Astrocyte of the cerebellum (primary cell): ENCODE measurements at places on chromosomes 11 and 22.
A peak's percentile ranks its signal among the peaks of the same experiment; 100 is the strongest.

DNA sequence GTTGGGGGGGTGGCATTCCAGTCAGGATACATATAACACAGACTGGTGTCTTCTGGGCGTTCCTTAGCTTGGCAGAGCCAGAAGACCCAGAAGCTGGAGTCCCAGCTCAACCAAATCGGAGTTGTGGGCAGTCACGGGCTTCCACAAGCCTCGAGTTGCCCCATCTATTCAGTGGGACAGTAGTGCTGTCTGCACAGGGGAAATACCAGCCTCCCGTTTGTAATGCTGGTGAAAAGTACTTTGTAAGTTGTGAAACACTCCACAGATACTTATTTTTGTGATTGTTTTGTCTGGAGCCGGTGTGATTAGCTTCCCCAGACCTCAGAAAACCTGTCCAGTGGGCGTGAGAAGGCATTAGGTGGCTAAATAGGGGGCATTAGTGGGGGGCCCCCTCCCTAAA lies 13.6 kb downstream of the DGKZ start:
- no peak for DNase-seq

- no peak for DNase-seq
Observed at GRCh38 chr11:64778223-64778472, 194 bp downstream of the SF1 start.

DNA sequence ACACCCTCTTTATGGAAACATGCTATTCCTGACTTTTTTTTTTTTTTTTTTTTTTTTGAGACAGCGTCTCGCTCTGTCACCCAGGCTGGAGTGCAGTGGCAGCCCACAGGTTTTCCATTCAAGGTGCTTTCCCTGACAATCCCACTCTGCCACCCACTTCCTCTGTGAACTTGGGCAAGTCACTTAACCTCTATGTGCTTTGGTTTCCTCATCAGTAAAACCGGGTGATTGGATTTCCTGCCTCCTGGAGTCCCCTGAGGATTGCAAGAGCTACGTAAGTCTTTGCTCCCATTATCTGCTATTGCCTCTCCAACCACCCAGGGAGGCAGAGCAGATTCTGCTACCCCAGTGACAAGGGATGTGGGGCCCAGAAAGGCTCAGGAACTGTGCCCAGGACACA lies 54.1 kb downstream of the CELSR1 start:
- no peak for DNase-seq

GRCh38 chr11:8267831-8268529 lies 4.3 kb upstream of the LMO1 start:
- DNase-seq, result no peak

- DNase-seq, result no peak
Observed at GRCh38 chr11:10793470-10794255, 15.1 kb downstream of the EIF4G2 start.

DNA sequence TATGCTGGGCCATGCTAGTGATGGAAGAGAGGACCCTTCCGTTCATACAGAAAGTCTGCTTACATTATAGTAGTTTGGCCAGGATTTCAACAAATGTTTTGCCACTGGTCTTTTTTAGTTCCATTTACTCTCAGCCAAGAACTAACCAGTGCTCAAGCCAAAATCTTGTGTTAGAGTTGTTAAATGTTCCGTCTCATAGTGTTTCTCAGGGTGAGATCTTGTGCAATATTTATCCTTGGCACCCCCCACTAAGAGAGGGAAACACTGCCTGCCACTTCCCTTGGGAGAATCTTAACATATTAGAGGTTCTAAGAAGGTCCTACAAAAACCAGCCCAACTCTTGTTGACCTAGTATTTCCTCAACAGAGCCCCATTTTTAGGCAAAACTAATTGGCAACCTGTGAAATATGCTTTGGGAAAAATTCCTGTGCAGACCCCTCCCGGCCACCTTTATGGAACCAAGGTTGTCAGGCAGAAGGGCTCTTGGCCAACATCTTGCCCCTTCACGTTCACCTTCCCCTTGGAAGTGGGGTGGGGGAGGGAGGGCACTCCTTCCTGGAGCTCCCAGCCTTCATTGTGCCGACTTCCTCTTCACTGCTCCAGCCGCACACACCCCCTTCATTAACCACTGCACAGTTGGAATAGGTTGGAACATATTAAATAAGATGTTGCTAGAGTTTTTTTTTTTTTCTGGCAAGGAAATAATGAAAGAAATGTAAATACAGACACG lies 173.2 kb upstream of the SORL1-AS1 start:
- DNase-seq, result peak; percentile 31

DNA sequence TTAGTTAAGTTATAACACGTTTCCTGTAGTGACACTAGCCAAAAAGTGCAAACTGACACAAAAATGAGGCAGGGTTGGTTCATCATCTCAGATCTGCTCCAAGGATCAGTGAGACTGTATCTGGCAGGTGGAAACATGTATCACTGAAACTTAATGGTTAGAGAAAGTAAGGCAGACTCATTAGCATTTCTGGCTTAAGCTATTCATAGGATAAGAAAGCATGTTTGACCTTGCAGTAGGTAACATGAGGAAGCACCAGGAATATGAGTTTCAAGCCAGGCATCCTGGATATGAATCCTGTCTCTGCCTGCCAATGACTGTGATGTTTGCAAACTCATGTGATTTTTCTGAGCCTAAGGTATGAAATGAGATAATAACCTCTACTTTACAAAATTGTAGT lies 732.1 kb downstream of the NELL1 start:
- DNase-seq, result no peak

- DNase-seq, result no peak
Observed at GRCh38 chr11:133576351-133576750, 44.0 kb upstream of the OPCML start.

DNA sequence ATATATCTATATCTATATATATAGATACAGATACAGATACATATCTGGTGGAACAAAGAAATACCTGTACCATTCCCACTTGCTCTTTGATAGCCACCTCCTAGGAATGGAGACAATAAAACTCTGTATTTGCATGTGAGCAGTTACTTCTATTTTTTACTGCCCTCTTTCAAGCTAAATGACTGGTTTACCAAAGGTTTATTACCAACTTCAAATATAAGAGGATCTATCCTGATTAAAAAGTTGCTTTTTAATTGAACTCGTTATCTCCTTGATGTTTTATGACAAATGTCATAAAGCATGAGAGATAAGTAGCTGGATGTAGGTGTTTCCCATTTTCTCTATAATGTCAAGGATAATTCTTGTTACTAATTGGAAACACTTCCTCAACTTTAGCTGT lies 21.7 kb upstream of the GRIK4 start:
- DNase-seq, result no peak

GRCh38 chr11:3659595-3660515 lies 11.3 kb downstream of the CHRNA10 start:
- no peak for DNase-seq

GRCh38 chr22:19874307-19875060 lies 19.8 kb upstream of the GNB1L start:
- no peak for DNase-seq

GRCh38 chr22:28894807-28895206 lies 11.4 kb downstream of the ZNRF3 start:
- no peak for DNase-seq

GRCh38 chr22:50009251-50009650 lies 3.3 kb downstream of the IL17REL start:
- DNase-seq, result no peak

DNA sequence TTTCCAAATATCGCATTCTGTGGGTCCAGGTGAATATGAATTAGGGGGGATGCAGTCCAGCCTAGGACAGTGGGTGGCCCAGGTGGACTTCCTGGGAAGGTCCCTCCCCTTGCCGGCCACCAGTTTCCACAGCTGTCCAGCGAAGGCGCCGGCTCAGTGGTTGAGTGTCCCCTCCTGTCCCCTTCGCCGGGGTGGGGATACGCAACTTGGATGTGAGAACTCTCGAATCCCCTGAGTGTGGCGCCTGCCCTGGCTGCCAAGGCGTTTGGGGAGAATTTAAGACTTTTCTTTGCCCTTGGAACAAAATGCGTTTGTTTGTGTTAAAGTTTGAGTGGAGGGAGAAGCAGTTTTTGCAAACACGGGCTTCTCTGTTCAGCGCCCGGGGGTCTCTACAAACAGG lies 123.7 kb downstream of the KCNQ1OT1 start:
- DNase-seq, result no peak

DNA sequence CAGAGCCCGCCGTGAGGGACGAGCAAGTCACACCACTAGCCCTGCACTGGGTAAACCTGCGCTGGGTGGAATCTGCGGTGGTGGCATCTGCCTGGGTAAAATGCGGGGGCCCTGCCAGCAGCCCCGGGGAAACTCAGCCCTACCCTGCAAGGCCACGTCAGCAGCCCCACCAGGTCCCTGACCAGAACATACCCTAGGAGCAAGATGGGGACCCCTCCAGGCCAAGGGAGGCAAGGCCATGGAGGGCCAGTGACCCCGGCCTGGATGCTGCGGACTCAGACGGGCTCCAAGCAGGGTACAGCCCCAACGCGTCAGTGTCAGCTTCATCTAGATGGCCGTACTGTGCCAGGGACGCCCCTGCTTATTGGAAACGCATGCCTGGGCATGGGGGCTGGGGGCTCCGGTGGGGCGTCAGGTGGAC lies 26.3 kb downstream of the TOLLIP start:
- DNase-seq, result no peak

DNA sequence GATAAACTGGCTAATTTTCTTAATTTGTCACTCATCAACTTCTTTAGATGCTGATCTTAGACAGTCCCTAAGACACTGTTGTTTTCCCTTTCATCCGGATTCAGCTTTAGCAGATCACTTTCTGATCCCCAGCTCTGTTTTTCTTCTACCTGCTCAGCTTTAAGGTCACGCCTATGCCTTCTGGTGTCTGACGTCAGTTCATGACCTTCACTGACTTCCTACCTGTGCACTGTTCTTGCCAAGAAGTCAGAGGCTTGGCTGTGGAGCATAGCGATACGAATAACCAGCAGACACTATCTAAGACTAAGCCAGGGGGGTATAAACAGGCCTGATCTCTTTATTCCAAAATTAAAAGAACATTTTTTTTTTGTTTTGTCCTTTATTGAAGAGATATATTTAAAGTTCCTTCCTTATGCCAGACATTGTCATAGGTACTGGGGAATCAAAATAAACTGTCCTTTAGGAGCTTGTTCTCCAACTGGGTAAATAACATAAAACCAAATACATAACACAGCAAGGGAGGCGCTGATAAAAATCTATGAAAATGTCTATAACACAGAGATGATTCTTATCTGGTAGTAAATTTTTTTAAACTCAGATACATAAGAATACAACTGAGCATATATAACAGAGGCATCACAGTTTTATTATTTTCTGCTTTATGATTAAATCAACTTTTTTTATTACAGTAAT lies 352.2 kb upstream of the CTSC start:
- DNase-seq, result no peak

- peak; percentile 94 for DNase-seq
Observed at GRCh38 chr11:45857961-45858474, 10.7 kb downstream of the CRY2 start.

GRCh38 chr11:112425121-112425520 lies 164.5 kb upstream of the PLET1 start:
- DNase-seq, result no peak

DNA sequence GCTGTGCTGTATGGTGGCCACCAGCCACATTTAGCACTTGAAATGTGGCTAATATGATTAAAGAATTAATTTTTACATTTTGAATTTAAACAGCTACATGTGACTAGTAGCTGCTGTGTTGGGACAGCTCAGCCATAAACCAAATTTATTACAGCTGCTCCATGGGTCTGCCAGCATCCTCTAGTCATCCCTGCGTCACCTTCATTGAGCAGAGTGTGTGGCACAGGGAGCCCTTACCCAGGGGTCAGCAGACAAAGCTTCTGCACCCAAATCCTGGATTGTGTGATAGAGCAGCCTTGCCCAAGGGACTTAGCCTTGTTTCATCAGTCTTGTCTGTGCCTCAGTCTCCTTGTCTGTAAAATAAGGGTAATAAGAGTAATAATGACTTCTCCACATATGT lies 19.4 kb upstream of the ACCSL start:
- DNase-seq, result no peak

- no peak for DNase-seq
Observed at GRCh38 chr22:36505998-36506635, 723 bp downstream of the FOXRED2 start.

- no peak for DNase-seq
Observed at GRCh38 chr11:123214396-123214795, 19.3 kb upstream of the CLMP start.

DNA sequence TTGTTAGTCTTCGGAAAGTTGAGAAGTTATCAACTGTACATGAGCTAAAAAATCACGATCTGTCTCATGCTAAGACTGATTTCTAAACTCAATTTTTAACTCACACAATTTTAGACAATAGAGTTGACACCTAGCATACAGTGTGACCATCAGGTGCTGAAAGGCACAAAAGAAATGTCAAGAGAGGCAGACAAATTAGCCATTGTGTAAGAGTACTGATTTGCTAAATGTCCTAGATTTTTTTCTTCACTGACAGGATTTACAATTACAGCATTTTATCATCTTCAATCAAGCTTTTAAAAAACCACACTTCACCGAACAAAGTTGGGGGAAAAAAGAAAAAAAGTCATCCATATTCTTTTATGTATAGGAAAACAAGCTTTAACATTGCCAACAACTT lies 7.0 kb downstream of the LGR4 start:
- DNase-seq, result no peak

DNA sequence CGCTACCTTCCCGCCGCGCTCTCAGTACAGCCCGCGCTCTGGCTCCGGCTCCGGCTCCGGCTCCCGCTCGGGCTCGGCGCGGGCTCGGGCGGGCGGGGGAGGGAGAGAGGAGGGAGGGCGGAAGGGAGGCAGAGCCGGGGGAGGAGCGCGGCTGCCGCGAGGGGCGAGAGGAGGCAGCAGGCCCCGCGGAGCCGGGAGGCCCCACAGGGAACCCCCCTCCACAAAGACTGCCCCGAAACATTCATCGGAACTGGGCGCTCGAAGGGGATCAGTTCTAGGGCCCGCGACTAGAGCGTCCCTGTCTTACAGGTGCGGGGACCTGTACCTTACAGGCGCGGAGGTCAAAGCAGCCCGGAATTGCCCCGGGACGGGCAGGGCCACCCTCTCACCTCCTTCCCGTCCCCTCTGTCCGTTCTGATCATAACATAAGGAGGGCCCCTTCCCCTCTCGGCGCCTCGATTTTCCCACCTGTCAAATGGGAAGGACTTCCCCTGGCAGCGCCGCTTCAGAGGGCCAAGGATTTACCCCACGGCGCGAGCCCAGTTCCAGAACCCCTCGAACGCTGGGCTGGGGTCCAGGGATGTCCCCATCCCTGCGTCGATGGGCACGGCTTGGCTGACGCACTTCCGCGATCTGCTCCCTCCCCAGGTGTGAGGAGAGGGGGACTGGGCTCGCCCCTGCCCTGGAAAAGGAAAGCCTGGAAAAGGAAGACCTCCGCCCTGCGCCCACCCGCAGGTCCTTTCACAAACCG lies at the start of gene SHISA8:
TSS of gene SHISA8 (minus strand) at position 40 of the 751 bp plus-strand sequence. CDS start 407 bp downstream, outside the sequence.
- no peak for DNase-seq
